ENCODE measurements at places on chromosomes 3 and 15.

GRCh38 chr15:53811530-53811929 is 52.1 kb upstream of the WDR72 start:
- DNase-seq = no peak

DNA sequence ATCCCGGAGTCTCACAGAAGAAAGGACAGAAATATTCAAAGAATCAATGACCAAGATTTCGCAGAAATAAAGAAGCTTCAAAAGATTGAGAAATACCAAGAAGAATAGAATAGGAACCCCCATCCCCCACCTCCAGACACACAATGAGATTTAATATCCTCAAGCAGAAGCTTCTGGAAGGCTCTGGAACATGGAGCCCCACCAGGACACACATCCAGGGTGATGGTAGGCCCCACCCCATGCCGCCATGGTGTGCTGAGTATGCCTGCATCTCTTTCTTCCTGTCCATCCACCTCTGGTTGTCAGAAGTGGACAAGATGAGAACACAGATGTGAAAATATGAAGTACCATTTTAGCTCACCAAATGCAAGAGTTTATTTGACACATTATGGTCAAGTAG is 19.3 kb downstream of the PRR23E start:
- DNase-seq = no peak

GRCh38 chr15:87575896-87576473 is 680.6 kb downstream of the NTRK3 start:
- DNase-seq = no peak

GRCh38 chr3:10234526-10235230 is 13.6 kb upstream of the TATDN2 start:
- no peak for DNase-seq

DNA sequence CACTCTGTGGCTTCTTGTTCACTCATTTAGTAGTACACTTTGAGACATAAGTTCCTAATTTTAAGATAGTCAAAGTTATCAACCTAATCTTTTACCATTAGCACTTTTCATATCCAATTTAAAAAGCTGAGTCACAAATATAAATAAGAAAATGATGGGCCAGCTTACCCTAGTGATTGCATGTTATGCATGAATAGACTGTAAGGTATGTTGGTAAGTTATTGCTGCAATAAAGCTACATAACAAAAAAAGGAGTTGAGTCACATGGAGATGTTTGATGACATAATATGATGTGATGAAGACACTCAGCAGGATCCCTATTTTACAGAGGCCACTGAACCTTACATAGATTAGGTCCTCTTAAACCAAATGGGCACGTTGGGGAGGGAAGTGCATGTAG is 161.3 kb downstream of the OCA2 start:
- no peak for DNase-seq

GRCh38 chr3:141306276-141306675 is 62.0 kb upstream of the ZBTB38 start:
- DNase-seq = no peak

GRCh38 chr3:4078903-4079302 is 224.3 kb upstream of the SETMAR start:
- DNase-seq = no peak

GRCh38 chr3:51953445-51953844 is 1.7 kb upstream of the GPR62 start:
- DNase-seq = no peak

GRCh38 chr15:56243163-56244037 is at the start of gene RFX7:
RFX7 (minus strand) TSS chr15:56243879; CDS start chr15:56243285, 594 bp downstream.
- DNase-seq = peak; percentile 48

- peak; percentile 14 for DNase-seq
Measured at GRCh38 chr3:44712455-44713075, at the start of gene ZNF502. ZNF502 (plus strand) TSS chr3:44712660; CDS start chr3:44720262, 7,602 bp downstream.
